Spleen (tissue), 13 donors: ENCODE measurements at places on chromosomes 2 and 18.

DNA sequence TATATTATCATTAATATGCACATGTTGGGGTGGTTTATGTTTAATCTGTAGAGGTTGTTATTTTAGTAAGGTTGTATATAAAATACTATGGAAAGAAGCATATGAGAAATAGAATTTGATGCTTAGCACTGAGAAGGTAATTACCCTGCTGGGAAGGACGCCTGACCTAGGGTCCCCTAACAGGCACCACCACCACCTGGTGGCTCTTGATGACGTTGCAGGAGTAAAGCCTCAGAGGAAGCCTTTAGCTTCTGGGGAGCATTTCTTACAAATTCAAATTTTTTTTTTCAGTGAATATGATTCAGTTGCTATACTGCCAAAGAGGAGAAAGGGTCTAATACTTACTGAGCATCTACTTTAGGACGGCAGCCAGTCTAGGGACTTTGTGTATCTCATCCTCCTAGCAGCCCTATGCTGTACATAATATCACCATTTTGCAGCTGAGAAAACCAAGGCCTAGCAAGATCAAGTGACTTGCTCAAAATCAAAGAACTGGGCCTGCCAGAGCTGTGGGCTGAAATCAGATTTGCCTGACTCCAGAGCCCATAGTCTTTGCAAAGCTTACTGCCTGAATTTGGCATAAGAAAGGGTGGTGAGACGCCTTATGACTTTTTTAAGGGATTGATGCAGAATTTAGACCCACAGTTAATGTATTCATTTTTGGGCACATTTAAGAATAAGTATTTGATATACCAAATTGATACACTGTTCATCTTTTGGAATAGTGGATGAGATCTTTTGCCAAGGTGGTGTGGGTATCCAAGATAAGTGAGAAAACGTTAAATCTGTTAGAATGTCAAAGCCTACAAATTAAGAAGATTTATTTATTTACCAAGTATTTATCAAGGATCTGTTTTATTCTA lies 78.8 kb upstream of the GAREM1 start:
- DNase-seq = no peak

GRCh38 chr2:188607501-188607900 lies 315.8 kb downstream of the GULP1 start:
- DNase-seq = no peak

DNA sequence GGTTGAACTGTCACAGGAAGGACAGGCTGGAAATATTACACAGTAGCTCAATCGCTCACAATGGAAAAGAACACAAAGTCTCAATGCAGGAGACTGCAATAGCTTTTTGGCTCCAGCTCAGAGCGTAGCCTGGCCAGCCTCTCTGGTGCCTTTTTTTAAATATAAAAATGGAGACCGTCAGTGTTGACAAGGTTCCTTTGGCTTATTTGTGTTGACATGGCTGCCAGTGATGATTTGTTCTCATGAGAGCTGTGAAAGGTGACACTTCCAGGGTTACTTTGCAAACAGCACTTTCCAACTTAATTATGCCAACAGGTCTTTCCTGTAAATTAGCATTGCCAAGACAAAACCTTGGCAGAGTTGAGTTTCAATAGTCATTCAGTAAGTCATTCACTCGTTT lies 70.8 kb downstream of the KCNE4 start:
- DNase-seq = no peak

DNA sequence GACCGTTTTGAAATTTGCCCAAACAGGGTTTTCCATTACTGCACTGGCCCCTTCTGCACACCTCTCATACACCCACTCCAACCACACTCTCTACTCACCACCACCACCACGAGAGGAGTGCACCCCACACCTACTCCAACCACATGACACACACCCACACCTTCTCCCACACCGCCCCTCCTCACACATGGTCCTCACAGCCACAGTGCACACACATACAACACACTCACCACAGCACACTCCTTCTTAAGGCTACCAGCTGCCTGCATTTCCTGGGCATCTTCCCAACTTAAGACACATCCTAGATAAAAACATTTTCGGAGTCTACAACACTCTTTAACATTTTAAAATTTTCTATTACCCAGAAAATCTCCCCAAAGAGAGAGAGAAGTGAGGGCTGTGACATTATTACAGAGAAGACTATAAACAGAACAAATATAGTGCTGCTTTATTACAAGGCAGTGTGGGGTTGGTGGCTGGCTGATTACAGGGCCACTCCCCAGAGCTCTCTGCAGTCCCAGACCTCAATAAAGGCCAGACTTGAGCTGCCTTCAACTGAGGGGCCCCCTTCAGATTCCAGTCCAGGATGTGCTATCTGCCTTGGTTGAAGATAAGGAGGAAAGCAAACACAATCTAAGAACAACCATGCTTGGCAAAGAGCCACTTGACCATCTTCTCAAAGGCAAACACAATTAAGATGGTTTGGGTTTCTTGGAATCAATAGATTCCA lies 36.1 kb downstream of the NHEJ1 start:
- no peak for DNase-seq

DNA sequence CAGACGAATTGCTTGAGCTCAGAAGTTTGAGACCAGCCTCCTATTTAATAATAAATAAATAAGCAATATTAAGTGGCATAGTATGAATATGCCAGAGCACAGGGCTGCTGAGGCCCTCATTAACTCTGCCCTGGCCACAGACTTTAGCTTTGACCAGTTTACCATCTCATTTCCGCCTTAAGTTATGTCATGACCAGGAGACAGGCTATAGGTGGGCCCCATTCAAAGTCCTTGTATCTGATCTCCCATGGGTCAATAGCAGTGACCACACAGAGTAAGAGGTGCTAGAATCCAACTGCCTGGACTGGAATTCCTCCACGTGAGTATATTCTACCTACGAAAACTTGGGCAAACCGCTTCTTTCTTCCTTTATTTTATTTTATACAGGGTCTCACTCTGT lies 13.4 kb upstream of the ASXL2 start:
- DNase-seq = no peak

- DNase-seq = peak; percentile 83
These were observed 854 bp downstream of the GPR155 start for GRCh38 chr2:174485788-174486562.

DNA sequence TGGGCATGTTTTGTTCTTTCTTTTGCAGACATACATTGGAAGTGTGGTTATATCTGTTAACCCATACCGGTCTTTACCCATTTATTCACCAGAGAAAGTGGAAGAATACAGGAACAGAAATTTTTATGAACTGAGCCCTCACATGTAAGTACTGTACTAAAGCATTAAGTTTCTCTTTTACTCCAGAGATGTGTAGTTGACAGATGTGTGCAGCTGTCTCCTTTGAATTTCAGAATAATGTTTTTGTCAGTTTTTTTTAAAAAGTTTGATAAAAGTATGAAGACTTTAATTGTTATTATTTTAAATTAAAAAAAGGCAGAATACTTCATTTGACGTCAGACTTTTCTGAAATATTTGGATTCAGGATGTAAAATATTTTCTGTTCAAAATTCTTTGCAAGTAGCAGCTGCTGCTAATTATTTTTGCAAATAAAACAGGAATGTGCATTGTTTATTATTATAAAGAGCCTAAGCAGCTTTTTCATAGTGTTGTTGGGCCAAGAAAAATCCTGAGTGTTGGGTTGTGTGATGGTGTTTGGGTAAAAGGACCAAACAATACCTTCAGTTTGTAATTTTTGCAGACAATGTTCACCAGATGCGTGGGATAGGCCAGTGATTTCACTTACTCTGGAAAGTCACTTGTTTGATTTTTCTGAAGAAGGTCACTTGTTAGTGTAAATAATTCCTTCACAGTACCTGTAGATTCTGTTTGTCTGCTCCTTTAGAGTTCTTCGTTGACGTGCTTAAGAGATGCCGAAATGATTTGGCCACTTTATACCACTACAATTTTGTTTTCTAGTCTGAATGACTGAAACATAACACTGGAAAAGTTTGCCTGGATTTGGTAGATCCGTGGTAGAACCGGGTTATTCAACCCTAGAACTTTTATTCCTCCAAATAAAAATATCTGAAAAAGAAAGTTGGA lies 51.1 kb downstream of the MYO1B start:
- DNase-seq = no peak

DNA sequence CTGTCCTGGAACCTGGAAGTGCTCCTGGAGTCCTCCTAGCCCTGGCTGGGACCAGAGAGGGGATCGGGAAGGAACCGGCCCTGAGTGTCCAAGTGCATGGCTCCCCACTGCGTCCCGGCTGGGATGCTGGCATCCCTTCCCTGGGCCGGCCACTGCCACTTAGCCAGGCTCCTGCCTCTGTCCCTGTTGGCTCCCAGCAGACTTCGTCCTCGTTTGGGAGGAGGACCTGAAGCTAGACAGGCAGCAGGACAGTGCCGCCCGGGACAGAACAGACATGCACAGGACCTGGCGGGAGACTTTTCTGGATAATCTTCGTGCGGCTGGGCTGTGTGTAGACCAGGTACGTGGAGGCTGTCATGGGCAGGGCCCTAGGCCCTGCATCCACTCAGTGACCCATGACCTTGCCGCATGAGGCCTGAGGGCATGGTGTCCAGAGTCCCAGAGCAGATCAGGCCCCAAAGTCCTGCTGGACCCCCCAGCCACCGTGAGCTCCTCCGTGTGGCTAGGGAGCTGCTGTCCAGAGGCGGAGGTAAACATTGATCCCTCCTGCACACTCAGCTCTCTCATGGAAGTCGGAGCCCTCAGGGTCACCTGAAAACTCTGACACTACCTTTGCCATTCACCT lies 7.1 kb downstream of the ANO7 start:
- peak; percentile 65 for DNase-seq

DNA sequence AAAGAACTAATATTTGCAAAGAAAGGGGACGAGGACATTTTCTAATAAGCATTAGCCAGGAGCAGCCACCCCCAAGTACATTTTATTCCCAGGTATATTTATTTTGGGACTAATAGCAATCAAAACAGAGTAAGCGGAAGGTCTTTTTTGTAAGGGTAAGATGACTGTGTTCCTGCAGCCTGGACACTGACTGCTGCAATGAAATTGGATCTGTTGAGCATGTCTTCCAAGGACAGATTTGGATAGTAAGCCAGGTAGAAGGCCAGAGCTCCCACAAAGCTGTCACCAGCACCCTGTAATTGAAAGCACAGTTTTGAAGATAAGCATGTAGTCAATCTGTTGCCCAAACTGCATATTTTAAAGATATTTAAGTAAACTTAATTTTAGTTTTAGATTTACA lies 10.0 kb downstream of the MRPL33 start:
- no peak for DNase-seq

GRCh38 chr18:77203071-77203470 lies 46.6 kb upstream of the GALR1 start:
- DNase-seq = no peak

- no peak for DNase-seq
These were observed 429.2 kb downstream of the PID1 start for GRCh38 chr2:228841877-228842276.
